ENCODE measurements at places on chromosomes 6 and 20.

- no peak for DNase-seq
Observed at GRCh38 chr20:10798811-10799210, 125.0 kb upstream of the JAG1 start.

- DNase-seq = no peak
Observed at GRCh38 chr20:19786311-19786710, 28.3 kb downstream of the RIN2 start.

DNA sequence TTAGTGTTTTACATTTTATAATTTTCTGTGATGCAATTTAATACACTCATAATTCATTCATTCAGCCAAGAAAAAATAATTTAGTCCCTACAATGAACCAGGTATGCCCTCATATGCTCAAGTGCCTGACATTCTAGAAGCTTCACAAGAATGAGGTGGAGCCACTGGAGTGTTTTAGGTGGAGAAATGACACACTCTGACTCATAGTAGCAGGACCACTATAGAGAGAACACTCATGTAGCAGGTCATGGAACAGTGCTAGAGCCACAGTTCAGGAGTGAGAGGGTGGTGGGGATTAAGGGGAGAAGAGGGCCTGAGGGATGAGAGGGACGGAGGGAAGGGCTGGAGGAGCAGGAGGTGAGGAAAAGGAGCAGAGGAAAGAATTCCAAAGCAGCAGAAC is 1.4 kb upstream of the HLA-G start:
- DNase-seq = no peak

DNA sequence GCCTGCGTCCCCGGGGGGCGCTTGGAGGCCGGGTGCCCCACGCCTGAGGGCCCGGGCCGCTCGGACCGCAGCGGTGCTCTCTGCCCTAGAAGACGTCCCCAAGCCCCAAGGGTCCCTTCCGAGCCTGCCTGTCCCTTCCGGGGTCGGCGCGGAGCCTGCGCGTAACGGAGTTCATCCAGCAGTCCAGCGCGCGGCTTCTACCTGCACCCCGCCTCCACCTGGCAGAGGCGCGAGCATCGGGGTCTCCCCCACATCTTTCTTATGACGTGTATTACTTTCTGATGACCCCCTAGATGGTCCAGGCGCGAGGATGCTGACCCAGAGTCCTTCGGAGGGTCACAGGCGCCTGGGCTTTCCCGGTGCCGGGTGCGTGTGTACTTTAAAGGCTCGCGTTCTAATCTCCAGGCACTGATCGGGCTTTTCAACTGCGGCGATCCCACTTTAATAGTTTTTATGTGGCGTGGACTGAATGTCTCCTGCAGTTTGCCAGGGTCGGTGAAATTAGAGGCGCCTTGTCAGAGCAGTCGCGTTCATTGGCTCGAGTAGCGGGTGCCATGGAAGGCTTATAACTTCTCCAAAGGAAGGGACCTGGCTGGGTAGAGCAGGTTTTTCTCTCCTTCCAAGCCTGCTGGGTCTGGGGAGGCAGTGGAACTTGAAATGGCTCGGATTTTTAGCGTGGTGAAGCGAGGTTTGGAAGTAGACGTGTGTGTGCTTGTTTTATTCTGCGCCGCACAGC is 912 bp downstream of the EYA4 start:
- no peak for DNase-seq

DNA sequence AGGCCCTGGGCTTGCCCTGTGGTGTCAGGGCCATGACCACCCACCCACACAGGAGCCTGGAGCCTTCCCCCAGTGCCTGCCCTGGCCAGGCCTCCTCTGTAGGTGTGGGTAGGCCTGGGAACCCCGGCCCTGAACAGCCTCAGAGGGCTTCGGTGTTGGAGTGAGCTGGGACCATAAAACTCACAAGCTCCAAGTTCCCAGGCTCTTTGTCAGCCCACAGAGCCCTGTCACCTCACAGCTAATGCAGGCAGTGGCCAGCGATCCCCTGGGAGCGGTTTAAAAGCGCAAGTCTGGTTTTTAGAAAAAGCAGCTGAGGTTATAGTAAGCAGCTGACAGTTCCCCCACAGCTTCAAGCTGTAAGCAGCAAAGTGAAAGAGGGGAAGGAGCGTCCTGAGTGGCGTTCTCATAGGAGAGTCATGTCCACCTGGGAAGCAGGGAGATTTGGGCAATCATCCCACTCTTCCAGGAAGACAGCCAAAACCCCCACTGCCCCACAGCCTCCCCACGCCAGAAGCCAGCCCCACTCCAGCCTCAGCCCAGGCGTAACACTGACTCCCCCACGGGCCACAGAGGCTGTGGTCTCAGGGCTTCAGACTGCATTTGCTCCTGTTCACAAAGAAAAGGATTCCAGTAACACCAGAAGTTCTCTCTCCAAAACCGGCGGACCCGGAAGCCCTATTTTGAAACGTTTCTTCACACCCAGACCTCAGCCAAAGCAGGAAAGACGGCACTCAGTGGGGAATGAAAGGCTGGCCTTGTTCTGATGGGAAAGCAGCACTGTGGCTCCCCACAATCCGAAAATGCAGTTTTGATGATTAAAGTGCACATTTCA is 34.3 kb upstream of the FOXC1 start:
- no peak for DNase-seq
